Hippocampal formation (tissue), 2 donors: ENCODE measurements at places on chromosomes 4 and X.

DNA sequence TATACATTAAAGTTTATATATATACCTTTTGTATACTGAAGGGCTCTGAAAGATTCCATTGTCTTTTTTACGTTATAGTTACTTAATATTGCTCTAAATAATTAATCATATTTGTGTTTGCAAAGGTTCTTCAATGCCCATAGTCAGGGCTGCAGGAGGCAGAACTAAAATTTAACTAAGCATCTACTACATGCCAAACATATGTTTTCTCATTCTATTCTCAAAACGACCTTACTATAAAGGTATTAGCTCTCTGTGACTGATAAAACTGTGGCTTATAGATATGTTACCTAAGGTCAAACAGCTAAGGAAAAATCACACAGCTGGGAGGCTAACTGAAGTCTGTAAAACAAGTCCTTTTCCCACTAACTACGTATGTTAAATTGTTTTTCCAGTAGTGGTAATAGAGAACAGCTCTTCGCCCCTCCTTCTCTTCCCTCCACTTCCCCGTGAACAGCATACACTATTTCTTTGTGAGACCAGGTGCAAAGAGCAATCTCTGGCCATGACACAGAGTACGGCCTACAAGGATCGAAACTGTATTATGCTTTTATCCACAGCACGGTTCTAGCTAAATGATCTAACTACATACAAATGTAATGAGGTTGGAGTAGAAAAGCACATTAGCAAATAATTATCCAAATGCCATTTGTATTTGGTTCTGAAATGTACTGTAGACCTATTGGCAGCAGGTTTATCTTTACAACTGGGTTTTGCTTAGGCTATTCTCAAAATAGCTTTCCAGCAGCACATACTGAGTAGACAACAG is 1.7 kb downstream of the CNOT6L start:
- no peak for DNase-seq

GRCh38 chr4:8917868-8918783 is 46.5 kb upstream of the HMX1 start:
- DNase-seq = peak; percentile 64

DNA sequence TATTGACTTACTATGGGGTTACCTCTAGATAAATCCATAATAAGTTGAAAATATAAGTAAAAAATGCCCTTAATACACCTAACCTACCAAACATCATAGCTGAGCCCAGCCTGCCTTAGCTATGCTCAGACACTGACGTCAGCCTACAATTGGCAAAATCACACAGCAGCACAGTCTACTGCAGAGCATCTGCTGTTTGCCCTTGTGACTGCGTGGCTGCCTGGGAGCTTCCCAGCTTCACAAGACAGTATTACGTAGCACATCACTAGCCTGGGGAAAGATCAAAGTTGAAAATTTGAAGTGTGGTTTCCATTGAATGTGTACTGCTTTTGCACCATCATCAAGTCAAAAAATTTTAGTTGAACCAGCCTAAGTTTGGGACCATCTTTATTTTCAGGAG is 8.8 kb downstream of the HTT-AS start:
- DNase-seq = no peak

- no peak for DNase-seq
Measured at GRCh38 chr4:182504463-182504862, 261.3 kb downstream of the TENM3 start.

GRCh38 chr4:101724093-101724492 is 66.4 kb upstream of the BANK1 start:
- no peak for DNase-seq

DNA sequence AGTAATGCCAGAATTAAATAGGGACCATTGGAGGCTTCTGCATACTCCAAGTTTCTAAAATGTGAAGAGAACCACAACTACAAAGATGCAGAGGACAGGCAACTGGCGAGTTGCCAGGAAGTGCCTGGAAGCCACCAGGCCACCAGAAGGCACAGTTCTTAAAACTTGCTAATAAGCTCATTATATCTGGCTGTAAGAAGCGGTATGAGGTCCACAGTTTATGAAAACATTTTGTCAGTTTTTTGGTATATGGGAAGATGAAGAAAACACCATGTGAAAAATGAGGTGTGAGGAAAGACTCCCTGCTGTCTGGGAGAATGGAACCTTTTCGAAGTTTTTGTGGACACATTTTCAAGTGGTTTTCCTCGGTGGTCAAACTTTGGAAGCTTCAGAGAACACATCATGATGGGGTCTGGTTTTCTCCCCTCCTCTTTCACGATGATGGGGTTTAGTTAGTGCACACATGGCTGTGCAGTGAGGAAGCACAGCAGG is 202.7 kb downstream of the NR3C2 start:
- DNase-seq = no peak

- DNase-seq = no peak
Measured at GRCh38 chr4:81084029-81084428, 53.5 kb downstream of the BMP3 start.

GRCh38 chr4:87103691-87104187 is 116.7 kb downstream of the KLHL8 start:
- DNase-seq = no peak
